Activated T-cell treated with anti-CD3 and anti-CD28 coated beads for 1 hour (primary cell): ENCODE measurements at places on chromosomes 4 and X.

DNA sequence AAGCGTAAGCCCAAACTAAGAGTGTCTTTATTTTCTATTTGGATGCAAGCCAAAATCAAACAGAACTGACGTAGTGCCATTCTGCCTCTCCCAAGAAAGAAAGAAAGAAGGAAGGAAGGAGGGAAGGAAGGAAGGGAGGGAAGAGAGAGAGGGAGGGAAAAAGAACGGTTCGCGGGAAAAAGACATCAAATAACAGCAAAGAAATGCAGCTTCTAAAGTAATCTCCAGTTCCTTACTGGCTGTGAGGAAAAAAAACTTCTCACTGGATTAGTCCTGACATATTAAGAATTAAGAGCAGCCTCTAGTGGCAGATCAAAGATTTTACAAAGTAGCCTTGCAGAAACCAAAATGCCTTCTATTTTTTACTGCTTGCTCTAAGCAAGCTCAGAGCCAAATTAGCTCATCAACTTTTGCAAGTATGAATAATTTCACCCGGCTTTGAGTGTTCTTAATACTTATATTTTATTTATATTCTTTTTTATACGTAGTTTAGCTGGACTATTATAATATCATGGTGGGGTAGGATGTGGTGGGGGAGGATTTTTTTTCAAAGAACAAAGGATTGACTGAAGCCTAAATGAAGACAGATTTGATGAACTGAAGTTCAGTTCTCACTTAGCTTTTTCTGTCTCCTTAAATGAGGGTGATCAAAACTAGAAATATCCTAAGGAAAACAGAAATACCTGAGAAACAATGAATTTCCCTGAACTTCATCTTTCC is 36.6 kb downstream of the PITX2 start:
- no peak for DNase-seq

GRCh38 chrX:16920075-16920474 is 26.4 kb upstream of the REPS2 start:
- no peak for DNase-seq

DNA sequence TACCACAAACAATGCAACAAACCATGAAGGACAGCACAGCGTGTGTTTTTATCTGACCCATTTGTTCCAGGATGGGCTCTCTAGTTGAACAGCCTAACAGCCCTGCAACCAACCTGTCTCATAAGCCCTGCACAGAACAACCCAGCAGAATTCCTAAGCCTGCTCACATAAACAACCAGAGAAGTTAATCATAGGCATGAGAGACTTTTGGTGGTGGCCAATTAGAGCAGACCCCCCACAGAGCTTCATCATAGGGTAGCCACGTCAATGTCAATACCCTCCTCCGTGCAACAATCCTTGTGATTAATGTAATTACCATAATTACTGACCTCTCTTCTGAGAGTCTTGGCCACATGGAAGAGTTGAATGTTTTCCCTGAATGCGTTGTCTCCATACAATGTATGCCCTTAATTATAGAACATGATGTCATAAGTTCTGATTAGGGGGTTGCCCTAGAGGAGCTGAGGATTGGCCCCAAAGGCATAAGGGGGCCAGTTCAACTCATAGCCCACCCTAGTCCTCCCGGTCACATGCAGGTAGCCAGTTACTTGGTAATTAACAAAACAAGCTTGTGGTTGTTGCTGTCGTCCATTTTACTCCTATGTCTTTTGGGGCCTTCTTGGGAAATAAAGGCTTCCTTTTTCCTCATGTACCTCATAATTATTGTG is 92.7 kb downstream of the SYNPO2 start:
- no peak for DNase-seq

DNA sequence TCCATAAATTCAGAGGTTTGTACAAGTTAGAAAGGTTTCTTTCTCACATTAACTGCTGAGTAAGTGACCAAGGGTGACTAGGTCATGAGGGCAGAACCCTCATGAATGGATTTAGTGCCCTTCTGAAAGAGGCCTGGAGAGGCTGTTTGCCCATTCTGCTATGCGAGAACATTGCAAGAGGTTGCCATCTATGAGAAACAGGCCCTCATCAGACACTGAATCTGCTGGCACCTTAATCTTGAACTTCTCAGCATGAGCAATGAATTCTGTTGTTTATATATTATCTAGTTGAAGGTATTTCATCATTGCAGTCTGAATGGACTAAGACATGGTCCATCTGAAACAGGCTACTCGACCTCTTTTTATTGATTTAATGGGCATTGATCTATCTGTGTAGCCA is 96.2 kb upstream of the GPRIN3 start:
- DNase-seq: no peak

DNA sequence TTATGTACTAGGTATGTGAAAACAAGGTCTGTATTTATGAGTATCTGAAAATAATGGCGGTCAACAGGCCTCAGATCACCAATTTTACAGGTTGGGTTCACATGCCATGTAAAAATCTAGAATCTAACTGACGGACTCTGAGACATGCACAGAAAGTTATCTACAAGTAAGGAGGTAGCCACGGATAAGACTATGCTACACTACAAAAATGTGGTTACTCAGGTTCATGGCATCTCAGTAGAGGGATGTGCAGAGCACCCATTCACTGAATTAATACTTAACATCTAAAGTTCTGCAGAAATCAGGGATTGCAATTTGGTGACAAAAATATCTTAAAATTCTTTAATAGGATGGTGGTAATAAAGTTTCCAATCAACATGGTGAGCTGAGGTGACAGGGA is 155.9 kb downstream of the APBB2 start:
- DNase-seq: no peak

DNA sequence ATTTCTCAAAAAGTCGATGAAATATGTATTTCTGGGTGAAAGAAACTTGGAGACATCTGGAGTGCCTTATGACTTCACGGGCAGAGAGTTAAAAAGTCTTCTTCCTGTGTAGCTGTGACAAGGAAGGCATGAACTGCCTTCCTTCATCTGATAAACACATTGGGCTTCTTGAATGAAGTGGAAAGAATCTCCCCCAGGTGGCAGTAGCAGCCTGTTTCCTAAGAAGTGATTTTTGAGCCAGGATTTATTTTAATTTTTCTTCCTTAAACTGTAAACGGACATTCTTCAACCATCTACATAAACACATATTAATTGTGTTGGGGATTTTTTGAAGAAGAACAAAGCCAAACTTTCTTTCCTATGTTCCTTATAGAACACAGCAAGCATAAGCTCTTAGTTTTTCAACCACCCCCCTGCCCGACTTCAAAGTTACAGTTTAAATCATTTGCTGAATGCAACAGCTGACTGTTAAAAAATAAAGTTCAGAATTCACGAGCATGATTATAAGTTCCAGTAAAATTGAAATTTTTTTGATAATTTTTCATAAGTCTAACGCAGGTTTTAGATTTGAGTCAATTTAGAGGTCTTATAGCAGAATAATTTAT is 980 bp upstream of the GIMD1 start:
- no peak for DNase-seq

DNA sequence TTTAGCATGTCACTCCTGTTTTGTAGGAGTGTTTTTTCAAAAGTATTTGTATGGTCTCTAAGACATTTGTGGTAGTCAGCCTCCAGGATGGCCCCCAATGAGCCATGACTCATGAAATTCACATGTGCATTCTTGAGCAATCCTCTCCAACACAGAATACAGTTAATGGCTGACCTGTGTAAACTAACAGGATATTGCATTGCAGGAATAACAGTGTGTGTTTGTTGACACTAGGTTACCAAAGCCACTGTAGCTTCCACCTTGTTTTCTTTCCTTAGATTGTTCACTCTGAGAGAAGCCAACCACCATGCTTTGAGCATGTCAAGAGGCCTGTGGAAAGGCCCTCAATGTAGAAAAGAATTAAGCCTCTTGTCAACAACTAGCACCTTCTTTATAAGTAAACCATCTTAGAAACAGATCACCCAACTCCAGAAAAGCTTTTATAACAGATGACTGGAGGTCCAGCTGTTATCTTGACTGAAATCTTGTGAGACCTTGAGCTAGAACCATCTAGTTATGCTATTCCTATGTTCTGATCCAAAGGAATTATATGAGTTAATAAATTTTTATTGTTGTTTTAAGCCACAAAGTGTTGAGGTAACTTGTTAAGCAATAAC is 28.5 kb downstream of the TBCK start:
- no peak for DNase-seq
